ENCODE measurements at places on chromosomes 5 and 9. TPM values are rescaled to one million over a fixed set of nuclear protein-coding genes. Genes with fewer than 3 reads are reported as not detected.

The MRPS2 gene
- 20.0 TPM for total RNA-seq

The PKD2L2 gene
- total RNA-seq, result not detected

The OR13C8 gene
- total RNA-seq, result not detected

The ADAMTSL1 gene
- total RNA-seq, result 85.3 TPM

The PDLIM4 gene
- total RNA-seq, result 15.4 TPM

The LCN9 gene
- total RNA-seq, result not detected

The AGXT2 gene
- total RNA-seq, result not detected

The PAEP gene
- not detected for total RNA-seq

The SPATA31D4 gene
- total RNA-seq, result not detected

The PCDHGB2 gene
- 14.6 TPM for total RNA-seq

The ZNF462 gene
- total RNA-seq, result 85.9 TPM

The GPR150 gene
- total RNA-seq, result not detected

The FRRS1L gene
- 28.0 TPM for total RNA-seq

The RNF183 gene
- 0.66 TPM for total RNA-seq

The C7 gene
- 7.5 TPM for total RNA-seq

The FGD3 gene
- 5.6 TPM for total RNA-seq

The DOCK8 gene
- 33.6 TPM for total RNA-seq

The STKLD1 gene
- total RNA-seq, result 1.3 TPM

The SHISAL2B gene
- not detected for total RNA-seq

The SPINK13 gene
- total RNA-seq, result not detected

The SHC3 gene
- total RNA-seq, result 4.4 TPM

The PPP3R2 gene
- 0.82 TPM for total RNA-seq

The BAAT gene
- 0.22 TPM for total RNA-seq

The DRD1 gene
- 6.8 TPM for total RNA-seq

The MARVELD2 gene
- total RNA-seq, result 4.1 TPM

The GCNT4 gene
- total RNA-seq, result 0.71 TPM

The EFNA5 gene
- total RNA-seq, result 32.2 TPM

The TESK1 gene
- total RNA-seq, result 23.4 TPM

The CD14 gene
- total RNA-seq, result 22.0 TPM

The RFX3 gene
- total RNA-seq, result 50.7 TPM

The ERCC8 gene
- total RNA-seq, result 42.7 TPM

Data from camera-type eye (tissue), 1 donor.